ENCODE measurements at places on chromosomes 16 and 17.
A peak's percentile ranks its signal among the peaks of the same experiment; 100 is the strongest.

DNA sequence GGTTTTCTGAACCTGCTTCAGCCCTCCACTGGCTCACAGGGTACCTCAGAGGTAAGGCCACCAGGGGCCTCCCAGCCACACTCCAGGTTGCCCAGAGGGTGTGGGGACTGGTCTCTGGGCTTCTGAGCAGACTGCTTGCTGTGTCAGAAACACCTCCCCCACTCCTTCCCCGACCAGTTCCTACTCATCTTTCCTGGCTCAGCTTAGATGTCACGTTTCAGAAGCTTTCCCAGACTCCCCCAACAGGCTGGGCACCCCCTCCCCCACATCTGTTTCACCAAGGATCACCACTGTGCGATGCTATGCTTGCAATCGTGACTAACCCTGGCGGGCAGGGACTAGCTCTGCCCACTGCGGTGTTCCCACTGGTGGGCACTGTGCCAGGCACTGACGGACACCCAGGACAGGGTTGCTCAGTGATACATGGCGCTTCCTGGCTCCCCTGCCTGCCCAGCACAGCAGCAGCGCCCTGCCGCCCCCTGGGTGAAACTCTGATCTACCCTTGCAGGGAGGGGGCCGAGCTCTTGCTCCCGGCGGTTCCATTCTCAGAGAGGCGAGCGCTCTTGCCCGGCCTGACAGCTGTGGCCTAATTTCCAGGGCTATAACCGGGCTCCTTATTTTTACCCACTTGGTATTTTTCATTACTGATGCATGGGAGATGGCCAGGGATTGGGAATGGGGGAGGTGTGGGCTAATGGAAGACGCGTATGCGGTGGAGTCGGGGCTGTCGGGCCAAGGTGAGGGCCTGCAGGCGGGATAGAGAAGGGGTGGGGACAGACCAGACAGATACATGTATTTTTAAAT lies 29.4 kb upstream of the MTSS2 start:
- H3K4me3 ChIP-seq = peak overlapping the region; percentile 42
- H3K36me3 ChIP-seq = peaks cover 17% of the 10 kb centered on the region
- peaks cover 54% of the 10 kb centered on the region for H3K4me1 ChIP-seq

- H3K4me3 ChIP-seq = no peak overlapping the region
- DNase-seq = no peak
- H3K36me3 ChIP-seq = peaks cover 12% of the 10 kb centered on the region
Observed at GRCh38 chr16:70383421-70383960, 36.8 kb downstream of the DDX19A start.

GRCh38 chr17:77392376-77393273 lies 251.9 kb downstream of the SEC14L1 start:
- peak overlapping the region; percentile 83 for H3K27ac ChIP-seq
- no peaks in the 10 kb centered on the region for H3K27me3 ChIP-seq
- H3K36me3 ChIP-seq = no peaks in the 10 kb centered on the region
- DNase-seq = no peak
- H3K4me3 ChIP-seq = no peak overlapping the region

- no peak for DNase-seq
- H3K36me3 ChIP-seq = no peaks in the 10 kb centered on the region
- no peak overlapping the region for H3K27ac ChIP-seq
- H3K4me1 ChIP-seq = no peaks in the 10 kb centered on the region
- no peak overlapping the region for H3K4me3 ChIP-seq
Observed at GRCh38 chr16:66295213-66295612, 71.3 kb upstream of the CDH5 start.

DNA sequence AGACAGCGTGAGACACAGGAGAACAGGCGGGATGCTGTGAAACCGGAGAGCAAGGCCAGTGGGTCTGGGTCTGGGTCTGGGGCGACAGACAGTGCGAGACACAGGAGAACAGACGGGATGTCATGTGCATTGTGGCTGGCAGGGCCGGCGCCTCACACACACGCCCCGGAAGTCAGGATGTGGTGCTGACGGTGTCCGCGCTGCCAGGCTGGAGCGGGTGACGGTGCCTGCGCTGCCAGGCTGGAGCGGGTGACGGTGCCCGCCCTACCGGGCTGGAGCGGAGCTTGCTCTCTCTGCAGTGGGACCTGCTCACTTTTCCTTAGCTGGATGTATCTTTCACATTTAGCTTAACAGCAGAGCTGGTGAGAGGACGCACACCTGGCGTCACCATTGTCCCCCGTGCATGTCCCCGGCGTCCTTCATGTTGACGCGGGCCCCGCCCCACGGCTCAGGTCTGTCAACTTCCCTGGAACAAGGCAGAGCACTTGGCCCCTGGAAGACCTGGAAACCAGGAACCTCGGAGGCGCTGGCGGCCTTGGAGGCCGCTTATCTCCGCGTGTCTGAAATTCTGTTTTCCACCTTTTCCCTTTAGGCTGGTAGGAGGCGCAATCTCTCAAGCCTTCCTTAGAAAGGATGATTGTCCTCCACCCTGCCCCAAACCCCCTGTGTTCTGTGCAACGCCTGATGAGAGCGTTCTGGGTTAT lies 43.0 kb upstream of the ZNF750 start:
- H3K4me1 ChIP-seq = peaks cover 23% of the 10 kb centered on the region
- no peak overlapping the region for H3K27ac ChIP-seq
- DNase-seq = no peak
- H3K4me3 ChIP-seq = no peak overlapping the region
- peaks cover 14% of the 10 kb centered on the region for H3K36me3 ChIP-seq
- H3K27me3 ChIP-seq = no peaks in the 10 kb centered on the region

- H3K27me3 ChIP-seq = no peaks in the 10 kb centered on the region
- H3K4me3 ChIP-seq = no peak overlapping the region
- H3K27ac ChIP-seq = no peak overlapping the region
- H3K36me3 ChIP-seq = no peaks in the 10 kb centered on the region
Observed at GRCh38 chr17:71455219-71455618, 665.6 kb upstream of the SOX9 start.

GRCh38 chr17:52027081-52027480 lies 131.4 kb downstream of the CA10 start:
- DNase-seq = no peak
- no peak overlapping the region for H3K27ac ChIP-seq
- no peaks in the 10 kb centered on the region for H3K27me3 ChIP-seq
- no peaks in the 10 kb centered on the region for H3K36me3 ChIP-seq
- H3K4me1 ChIP-seq = peaks cover 9% of the 10 kb centered on the region

DNA sequence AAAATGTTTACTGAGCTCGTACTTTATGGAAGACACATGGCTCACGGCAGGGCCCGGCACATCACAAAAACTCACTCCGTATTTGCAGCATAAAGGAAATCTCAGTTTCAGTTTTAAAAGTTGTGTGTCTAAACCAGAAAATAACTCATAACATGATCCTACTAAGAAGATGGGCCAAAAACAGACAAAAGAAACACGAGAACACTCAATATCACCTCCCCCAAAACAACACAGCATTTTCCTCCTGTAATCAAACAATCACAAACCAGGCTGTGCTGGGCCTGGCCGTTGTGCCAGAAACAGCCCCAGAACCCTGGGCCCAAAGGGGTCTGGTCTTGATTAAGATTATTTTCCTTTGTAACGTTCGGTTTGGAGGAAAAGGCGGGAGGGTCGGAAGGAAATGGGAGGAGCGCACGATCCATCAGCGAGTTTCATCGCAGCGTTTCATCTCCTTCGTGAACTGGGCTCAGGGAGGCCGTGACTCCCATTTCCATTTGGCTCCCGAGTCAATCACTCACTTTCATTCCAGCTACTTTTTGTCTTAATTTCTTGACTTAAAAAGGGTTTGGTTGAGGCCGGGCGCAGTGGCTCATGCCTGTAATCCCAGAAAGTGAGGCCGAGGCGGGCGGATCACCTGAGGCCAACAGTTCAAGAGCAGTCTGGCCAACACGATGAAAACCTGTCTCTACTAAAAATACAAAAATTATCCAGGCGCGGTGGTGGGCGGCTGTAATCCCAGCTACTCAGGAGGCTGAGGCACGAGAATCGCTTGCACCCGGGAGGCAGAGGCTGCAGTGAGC lies 61.4 kb downstream of the NXN start:
- peaks cover 46% of the 10 kb centered on the region for H3K4me1 ChIP-seq
- H3K27me3 ChIP-seq = no peaks in the 10 kb centered on the region
- H3K36me3 ChIP-seq = peaks cover 37% of the 10 kb centered on the region
- peak overlapping the region; percentile 90 for H3K27ac ChIP-seq
- no peak overlapping the region for H3K4me3 ChIP-seq
- DNase-seq = no peak

DNA sequence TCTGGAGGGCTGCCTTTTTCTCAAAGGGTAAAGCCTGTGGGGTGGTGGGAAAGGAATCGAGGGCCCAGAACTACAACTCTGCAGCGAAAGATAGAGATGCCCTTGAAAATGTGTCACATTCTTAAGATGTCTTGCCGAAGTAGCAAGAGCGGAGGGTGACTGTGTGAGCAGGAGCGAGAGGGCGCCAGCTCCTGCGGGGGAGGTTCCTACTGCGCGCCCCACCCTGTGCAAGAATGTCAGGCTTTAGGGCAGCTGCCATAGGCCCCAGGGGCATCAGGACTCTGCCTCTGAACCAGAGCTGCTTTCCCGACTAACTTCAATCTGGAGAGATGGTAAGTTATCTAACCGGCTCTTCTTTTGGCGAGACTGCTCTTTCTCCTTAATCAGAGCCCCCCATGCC lies 11.8 kb upstream of the ITGAE start:
- no peaks in the 10 kb centered on the region for H3K4me1 ChIP-seq
- H3K27me3 ChIP-seq = no peaks in the 10 kb centered on the region
- no peak overlapping the region for H3K4me3 ChIP-seq
- no peak for DNase-seq
- peak overlapping the region; percentile 11 for H3K27ac ChIP-seq

DNA sequence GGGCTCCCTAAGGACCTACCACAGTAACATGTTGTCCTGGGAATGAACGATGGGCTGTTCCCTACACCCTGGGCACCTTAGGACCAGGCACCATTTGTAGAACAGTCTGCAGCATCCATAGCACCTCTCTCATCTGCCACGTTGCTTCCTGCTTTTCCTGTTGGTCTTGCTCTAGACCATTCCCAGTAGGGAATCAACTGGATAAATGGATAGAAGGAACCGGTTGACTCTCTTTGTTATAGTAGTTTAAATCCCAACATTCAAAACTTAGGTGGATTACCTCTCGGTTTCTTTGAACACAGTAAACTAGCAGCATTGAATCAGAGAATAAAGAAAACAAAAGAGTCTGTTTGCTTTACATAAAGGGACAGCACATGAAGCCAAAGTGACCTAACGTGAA lies 159.1 kb downstream of the HS3ST3B1 start:
- peaks cover 4% of the 10 kb centered on the region for H3K4me1 ChIP-seq
- H3K36me3 ChIP-seq = no peaks in the 10 kb centered on the region
- peaks cover 31% of the 10 kb centered on the region for H3K27me3 ChIP-seq
- H3K4me3 ChIP-seq = no peak overlapping the region
- no peak overlapping the region for H3K27ac ChIP-seq

GRCh38 chr17:15278924-15279477 lies 13.9 kb upstream of the PMP22 start:
- H3K27me3 ChIP-seq = no peaks in the 10 kb centered on the region
- no peak overlapping the region for H3K4me3 ChIP-seq
- H3K4me1 ChIP-seq = peaks cover 5% of the 10 kb centered on the region
- no peak overlapping the region for H3K27ac ChIP-seq
- DNase-seq = no peak

DNA sequence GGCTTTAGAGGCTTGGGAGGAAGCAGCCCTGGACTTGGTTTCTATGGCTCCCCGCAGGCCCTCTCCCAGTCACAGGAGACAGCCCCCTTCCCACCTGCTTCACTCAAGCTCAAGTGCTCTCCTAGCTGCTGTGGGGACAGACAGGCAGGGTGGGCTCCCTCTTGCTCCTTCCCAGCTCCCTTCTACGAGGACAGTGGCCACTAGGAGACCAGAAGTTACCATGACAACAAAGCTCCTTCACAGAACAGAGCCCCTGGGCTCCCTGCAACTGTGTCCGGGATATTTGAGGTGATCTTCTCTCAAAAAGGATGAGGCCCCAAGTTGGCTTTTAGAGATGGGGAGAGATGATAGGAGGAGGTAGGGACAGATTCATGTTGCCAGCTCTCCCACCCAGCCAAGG lies 116.3 kb downstream of the AMFR start:
- H3K36me3 ChIP-seq = no peaks in the 10 kb centered on the region
- peaks cover 4% of the 10 kb centered on the region for H3K27me3 ChIP-seq
- DNase-seq = no peak
- H3K27ac ChIP-seq = no peak overlapping the region

GRCh38 chr16:3281222-3281820 lies 2.0 kb upstream of the ZNF263 start:
- peaks cover 22% of the 10 kb centered on the region for H3K4me1 ChIP-seq
- peak overlapping the region; percentile 100 for H3K27ac ChIP-seq
- H3K4me3 ChIP-seq = peak overlapping the region; percentile 98
- no peak for DNase-seq

DNA sequence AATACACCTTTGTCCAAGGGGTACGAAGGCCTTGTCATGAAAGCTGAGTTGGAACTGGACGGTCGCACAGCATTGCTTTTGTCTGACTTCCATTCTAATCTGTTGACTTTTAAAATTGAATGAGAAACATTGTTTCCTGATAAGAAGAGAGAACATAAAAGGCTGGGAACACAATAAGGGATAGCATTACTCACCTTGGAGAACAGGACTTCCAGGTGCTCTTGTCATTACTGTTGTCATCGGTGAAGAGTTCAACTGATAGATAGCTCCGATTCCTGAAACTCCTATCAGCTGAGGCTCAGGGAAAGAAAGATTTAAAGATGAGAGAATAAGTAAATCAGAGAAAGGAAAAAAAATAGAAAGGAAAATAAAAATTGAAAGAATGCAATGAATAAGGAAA lies 351.1 kb downstream of the KCNJ2 start:
- no peaks in the 10 kb centered on the region for H3K36me3 ChIP-seq
- H3K4me1 ChIP-seq = peaks cover 30% of the 10 kb centered on the region
- H3K27ac ChIP-seq = no peak overlapping the region
- H3K4me3 ChIP-seq = no peak overlapping the region
- H3K27me3 ChIP-seq = no peaks in the 10 kb centered on the region

DNA sequence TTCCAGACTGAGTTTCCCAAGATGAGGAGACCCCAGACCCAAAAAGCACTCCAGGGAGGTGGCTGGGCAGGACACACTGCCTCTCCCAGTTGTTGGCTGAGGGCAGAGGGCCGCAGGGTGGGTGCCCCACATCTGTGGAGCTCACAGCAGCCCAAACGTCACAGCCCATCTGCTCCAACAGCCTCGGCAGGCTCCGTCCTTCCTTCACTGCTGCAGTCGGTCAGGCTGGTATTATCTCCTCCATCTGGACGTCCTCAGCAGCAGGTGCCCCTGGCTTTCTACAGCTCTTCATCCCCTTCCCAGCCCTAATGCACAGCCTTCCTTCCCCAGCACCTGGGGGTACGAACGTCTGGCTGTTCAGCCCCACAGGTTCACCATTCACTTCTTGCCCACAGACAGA lies 55.2 kb downstream of the PRMT7 start:
- H3K36me3 ChIP-seq = no peaks in the 10 kb centered on the region
- no peak overlapping the region for H3K27ac ChIP-seq
- no peak overlapping the region for H3K4me3 ChIP-seq
- peaks cover 24% of the 10 kb centered on the region for H3K4me1 ChIP-seq
- no peaks in the 10 kb centered on the region for H3K27me3 ChIP-seq
